Brain (organoid and tissue), 16 donors: ENCODE measurements at places on chromosomes 12 and 14.

GRCh38 chr12:106981788-106982187, 5.2 kb downstream of the MTERF2 start:
- DNase-seq, result no peak

DNA sequence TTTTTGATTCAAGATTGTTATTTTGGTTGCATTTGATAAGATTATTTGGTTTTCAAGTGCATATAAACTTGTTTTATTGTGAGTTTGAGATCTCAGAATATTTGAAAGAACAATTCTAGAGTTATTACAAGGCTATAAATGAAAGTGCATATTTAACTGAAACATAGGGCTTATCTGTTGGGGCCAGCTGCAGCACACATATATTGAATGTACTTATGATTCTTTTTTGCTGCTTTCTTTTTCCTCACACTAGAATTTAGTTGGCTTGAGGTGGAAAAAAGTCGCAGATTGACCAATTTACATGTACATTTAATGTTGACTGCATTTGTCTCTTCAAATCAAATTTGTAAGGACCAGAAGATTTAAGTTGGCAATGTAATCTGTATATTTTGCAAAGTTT, 88.0 kb downstream of the PCNX1 start:
- DNase-seq, result no peak

DNA sequence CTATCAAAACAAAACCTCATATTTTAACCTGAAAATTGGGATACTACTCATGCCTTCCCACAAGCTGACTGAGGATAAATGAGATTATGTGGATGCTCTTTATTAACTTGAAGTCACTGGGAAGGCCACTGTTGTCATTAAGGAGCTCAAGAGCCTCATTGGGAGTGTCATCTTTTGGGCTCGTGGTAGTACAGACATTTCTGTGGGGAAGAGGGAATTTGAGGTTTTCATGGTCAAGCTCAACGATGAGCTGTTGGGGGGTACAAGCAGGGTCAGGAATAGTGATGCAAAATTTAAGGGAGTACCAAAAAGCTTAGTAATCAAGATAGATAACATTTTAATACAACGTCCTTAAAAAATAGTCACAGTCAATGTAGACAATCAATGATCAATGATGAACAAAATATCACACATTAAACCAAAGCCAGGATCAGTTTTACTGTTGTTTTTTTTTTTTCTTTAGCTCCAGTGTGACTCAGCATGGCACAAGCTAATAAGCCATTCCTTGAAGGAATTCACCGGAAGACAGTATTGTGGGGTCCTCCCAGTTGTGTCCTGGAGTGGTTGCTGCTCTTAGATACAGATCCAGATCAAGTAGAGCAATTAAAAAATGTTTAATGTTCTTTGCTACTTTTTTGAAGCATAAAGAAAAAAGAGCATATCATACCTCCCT, 130.9 kb downstream of the C12orf75 start:
- DNase-seq, result no peak

- no peak for DNase-seq
Measured at GRCh38 chr14:81018684-81019083, 63.3 kb downstream of the TSHR start.

GRCh38 chr14:95327558-95328374, 8.1 kb upstream of the CLMN start:
- no peak for DNase-seq

DNA sequence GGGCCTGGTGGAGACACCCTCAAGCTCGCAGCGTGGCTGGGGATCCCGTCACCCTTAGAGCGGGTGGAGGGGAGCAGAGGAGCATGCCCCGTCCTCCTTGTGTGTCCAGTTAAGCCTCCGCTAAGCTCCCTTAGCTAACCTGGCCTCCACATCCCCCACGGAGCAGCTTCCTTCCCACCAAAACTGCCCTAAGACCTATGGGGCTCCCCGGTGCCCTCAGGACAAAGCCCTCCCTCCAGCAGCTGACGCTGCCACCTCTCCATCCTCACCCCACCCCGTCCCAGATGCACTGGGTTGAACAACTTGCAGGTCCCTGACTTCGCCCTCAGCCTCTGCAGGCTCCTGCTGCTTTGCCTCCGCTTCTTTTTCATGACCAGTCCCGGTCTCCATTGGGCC, 4.0 kb downstream of the AHNAK2 start:
- DNase-seq, result no peak

- DNase-seq, result no peak
Measured at GRCh38 chr14:77991128-77991772, 178.9 kb upstream of the NRXN3 start.

GRCh38 chr12:47545938-47546609, 159.8 kb downstream of the RPAP3 start:
- DNase-seq, result no peak

GRCh38 chr12:102961466-102961855, 4.0 kb downstream of the ASCL1 start:
- DNase-seq, result no peak

- DNase-seq, result peak; percentile 78
Measured at GRCh38 chr12:78470354-78471195, 394.0 kb upstream of the SYT1 start.

GRCh38 chr14:36880276-36880675, 218.6 kb downstream of the PAX9 start:
- DNase-seq, result no peak
